ENCODE measurements at places on chromosomes 4 and X.

DNA sequence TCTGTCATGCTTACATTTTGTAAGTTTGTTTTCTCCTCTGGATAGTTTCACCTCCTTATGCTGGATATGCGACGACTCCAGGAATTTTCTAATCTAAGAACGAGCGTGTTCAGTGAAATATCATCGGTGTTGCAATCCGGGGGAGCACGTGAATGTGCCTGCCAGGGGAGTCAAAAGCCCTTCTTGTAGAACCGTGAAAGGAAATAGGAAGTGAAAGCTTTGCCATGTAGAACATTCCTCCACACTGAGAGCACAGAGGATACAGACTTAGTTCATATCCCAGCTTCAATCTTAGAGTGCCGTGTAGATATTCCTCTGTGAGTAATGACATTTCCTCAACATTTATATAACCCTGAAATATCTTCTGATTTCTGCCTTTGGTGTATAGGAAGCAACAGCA is 121.2 kb downstream of the VEGFC start:
- DNase-seq: no peak

DNA sequence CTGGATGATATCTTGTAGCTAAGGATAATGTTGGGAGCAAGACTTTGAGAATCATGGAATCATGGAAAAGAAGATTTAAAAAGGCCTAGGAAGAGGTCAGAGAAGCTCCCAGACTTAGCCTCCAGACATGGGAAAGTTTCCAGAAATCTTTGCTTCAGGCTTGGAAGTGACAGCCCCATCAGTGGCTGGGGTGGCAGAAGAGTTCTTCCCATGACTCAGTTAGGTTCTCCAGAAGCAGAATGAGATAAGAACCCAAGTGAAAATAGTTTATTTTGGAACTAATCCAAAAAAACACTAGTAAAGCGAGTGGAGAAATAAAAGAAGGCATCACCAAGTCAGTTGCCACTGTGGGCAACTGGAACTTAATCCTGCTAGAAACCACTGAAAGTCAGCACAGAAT is 506.9 kb downstream of the MID1IP1 start:
- no peak for DNase-seq

DNA sequence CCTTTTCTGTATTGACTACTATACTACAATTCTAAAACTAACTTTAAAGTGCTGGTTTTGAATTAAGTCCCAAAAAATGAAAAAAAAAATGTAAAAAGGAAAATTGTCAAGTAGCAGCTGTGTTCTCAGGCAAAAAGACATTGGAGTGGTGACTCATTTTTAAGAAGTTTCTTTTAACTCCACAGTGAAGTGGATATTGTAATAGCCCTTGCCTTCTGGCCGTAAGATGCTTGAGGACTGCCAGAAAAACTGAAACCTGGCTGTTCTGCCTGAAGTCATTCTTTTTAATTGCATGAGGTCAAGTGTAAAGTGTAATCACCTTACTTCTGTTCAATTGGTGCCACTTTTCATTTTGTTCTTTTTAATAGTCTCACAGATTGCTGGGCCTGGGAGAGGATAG is 28.9 kb downstream of the SPANXD start:
- DNase-seq: no peak

DNA sequence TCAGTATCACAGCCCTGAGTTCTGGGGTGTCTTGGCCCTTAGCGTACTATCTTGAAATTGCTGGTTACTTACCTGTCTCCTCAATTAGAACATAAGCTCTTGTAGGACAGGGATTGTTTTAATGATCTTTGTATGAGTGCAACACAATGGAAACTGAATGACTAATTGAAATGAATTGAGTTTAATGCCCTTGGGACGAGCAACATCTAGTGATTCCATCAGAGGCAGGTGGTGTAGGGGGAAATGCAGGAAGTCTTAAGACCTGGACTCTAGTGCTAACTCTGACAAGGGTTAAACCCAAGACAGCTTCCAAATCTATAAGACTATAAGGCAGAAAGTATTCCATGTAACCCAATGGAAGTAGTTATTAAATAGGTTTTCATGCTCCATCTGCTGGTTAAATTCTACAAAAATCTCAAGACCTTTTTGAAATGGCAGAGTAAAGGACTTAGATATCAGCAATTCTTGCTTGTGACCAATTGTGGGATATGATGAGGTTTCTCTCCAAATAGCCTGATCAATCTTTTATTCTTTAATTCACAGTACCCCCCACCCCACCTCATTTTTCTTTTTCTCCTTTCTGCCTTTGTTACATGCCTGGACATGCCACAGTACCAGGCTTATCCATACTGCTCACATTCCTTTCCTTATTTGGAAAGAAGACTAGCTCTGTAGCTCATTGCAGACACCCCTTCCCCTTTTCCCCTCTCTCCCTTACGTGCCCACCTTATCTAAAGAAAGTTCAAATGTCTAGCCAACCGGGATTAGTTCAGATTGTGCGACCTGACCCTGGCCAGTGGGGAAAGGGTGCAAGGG is 340.8 kb downstream of the PAPSS1 start:
- no peak for DNase-seq

DNA sequence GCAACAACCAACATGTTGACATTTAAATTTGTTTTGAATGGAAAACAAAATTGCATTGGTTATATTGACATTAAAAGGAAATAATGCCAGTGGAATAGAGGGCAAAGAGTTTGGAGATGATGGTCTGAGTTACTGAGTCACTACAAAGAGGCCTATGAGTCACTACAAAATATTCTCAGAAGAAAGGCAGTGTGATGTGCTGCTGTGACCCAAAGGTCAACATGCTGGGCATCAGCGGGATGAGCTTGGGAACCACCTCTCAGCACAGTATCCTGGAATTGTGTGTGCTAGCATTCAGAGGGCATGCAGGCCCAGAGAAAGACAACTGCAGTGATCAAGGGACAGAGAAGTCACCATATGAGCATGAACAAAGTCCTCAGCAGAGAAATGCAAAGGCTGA is 2.8 kb downstream of the CMC4 start:
- DNase-seq: no peak

DNA sequence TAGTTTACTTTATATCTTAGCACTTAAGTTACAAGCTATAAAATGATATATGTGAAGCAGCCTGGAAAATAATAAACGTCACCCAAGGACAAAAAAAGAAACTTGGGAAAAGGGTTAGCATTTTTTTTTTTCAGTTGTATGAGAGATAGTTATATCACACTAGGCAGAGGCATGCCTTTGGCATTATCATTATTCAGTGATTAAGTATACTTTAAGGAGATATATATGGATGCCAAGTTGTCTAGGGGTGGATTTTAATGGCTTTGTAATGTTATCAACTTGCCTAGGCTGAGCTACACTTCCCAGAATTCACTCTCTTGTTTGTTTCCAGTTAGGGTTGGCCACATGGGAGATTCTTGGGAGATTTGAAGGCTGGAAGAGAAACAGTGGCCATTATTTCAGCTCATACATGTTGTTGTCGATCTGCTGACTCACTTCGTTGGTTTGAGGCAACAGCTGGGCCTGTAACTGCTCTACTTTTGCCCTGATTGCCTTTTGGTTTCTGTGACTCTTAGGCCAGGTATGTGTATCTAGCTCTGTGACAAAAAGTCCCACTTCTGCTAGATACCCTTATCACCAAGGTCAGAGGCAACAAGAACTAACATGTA is 11.5 kb upstream of the SRPX start:
- DNase-seq: no peak

GRCh38 chr4:32790803-32791202 is 2070.6 kb downstream of the PCDH7 start:
- DNase-seq: no peak

GRCh38 chr4:79022529-79022928 is 83.3 kb upstream of the PAQR3 start:
- DNase-seq: no peak

DNA sequence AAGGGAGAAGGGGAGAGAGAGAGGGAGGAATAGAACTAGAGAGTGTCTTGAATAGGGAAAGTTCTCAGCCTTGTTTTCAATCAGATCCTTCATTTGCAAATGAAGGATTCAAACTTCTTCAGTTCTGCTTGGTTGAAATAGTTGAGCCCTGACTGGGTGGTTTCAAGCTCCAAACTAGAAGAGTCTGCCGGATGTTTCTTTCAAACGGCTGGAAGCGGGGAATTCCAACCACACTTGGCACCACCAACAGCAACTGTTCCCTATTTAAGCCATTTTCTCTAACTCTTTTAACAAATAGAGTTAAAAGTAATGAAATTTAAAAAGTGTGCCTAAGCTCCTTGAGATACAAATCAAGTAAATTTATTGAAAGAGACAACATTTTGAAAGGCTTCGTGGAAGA is 67.5 kb upstream of the DDX60 start:
- DNase-seq: no peak
